Gastrocnemius medialis (tissue), 4 donors: ENCODE measurements at places on chromosomes 1 and 21. TPM values are rescaled to one million over a fixed set of nuclear protein-coding genes. Genes with fewer than 3 reads are reported as not detected.
A peak's percentile ranks its signal among the peaks of the same experiment; 100 is the strongest.

DNA sequence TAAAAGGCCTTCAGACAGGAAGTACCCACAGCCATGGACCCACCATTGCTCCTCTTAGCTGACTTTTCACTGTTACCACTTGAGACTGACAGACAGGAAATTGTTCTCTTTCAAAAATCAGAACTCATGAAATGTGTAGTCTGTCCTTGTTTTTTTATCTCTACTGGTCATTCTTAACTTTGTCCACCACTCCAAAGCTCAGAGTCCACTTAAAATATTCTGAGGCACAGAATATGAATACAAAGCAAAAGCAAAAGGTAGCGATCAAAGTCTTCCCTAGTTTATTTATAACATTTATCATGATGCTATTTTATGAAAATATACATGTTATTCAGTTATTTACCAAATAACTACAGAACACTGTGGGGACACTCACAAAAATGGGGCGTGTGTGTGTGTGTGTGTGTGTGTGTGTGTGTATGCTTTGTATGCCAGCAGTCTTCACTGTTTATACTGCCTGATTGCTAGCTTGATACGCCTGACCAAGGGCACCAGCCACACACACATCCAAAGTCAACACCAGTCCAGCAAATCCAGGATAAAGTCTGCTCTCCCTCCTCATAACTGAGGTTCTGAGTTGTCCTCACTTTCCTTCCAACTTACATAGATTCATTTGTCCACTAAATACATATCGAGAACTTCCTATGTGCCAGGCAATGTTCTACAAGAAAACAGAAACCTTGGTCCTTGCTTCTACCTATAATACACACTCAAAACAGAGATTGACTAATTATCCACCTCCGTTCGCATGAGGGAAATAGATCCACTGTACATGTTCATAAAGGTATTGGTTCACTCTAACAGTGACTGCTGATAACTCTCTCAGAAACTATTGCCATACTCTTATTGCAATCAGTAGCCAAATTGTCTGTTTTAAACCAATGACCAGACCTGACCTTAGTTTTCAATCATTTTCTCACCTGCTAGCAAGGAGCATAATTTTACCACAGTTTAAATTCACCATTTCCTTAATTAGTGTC lies 79.4 kb downstream of the ERICH3 start:
- no peak for DNase-seq

- no peak for DNase-seq
These were observed 122.6 kb upstream of the TNFSF4 start for GRCh38 chr1:173329726-173330125.

- no peak for DNase-seq
These were observed 39.0 kb upstream of the USH2A start for GRCh38 chr1:216462066-216462775.

- DNase-seq: no peak
These were observed 14.0 kb downstream of the C1orf94 start for GRCh38 chr1:34190692-34191091.

DNA sequence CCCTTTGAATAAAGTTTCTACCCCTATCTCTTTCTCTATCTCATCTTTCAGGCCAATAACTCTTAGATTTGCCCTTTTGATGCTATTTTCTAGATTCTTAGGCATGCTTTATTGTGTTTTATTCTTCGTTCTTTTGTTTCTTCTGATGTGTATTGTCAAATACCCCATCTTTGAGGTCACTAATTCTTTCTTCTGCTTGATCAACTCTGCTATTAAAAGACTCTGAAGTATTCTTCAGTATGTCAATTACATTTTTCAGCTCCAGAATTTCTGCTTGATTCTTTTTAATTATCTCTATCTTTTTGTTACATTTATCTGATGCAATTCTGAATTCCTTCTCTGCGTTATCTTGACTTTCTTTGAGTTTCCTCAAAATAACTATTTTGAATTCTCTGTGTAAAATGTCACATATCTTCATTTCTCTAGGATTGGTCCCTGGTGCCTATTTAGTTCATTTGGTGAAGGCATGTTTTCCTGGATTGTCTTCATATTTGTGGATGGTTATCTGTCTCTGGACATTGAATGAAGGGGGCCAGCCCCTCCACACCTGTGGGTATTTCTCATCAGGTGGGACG lies 11.2 kb upstream of the CYP2J2 start:
- DNase-seq: no peak

DNA sequence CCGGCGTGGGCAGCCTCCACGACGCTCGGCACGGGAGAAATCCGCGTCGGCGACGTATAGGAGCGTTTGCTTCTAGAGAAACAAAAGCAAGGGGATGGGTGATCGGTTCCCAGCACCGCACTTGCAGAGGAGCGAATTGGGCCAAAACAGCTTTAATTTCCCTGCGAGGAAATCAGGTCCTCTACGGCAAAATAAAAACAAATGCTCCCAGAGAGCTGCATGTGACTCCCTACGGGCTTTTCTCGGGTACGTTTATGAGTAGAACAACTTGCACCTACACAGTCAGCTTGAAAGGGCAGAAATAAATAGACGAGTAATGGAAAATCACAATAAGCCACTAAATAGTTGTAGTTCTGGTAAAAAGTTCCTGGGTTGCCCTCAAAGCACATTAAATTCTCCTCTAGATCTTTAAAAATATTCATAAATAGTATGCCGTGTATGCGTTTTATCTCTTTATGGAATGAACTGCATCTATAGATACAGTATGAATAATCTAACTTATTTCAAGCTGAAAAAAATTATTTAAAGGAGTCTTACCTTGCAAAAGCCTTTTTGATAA lies 1.2 kb downstream of the NHLH2 start:
- DNase-seq: no peak

- no peak for DNase-seq
These were observed 244.2 kb upstream of the HOOK1 start for GRCh38 chr1:59570524-59570923.

DNA sequence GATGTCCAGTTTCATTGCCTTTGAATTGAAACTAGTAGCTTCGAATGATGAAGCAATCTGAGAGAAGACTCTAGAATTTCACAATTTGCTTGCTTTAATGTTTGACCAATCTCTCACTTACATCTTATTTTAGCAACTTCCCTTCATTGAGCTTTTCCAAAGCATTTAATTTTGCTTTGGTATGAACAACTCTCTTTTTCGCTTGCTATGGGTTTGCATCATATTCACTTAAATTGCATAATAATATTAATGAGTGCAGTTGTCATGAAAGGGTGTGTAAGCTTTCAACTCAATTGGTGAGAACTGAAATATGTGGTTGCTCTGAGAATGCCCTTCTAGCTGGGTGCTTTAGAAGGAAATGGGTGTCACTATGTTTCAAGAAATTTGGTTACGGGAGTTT lies 309.2 kb downstream of the HLX start:
- no peak for DNase-seq

- DNase-seq: no peak
These were observed 31.7 kb upstream of the COG2 start for GRCh38 chr1:230610589-230610988.

DNA sequence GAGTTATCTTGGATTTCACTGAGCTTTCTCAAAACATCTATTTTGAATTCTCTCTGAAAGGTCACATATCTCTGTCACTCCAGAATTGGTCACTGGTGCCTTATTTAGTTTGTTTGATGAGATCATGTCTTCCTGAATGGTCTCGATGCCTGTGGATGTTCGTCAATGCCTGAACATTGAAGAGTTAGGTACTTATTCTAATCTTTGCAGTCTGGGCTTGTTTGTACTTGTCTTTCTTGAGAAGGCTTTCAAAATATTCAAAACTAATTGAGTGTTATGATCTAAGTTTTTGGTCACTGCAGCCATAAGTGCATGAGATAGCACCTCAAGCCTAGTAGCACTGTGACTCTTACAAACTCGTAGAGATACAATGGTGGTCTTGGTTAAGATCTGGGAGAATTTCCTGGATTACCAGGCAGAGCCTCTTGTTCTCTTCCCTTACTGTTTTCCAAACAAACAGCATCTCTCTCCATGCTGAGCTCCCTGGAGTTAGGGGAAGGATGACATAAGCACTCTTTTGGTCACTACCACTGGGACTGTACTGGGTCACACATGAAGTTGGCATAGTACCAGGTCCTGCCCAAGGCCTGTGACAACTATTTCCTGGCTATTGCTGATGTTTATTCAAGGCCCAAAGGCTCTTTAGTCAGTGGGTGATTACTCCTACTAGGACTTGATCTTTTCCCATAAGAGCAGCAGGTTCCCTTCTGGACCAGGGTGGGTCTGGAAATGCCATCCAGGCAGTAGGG lies 25.6 kb downstream of the SLC22A15 start:
- DNase-seq: no peak

DNA sequence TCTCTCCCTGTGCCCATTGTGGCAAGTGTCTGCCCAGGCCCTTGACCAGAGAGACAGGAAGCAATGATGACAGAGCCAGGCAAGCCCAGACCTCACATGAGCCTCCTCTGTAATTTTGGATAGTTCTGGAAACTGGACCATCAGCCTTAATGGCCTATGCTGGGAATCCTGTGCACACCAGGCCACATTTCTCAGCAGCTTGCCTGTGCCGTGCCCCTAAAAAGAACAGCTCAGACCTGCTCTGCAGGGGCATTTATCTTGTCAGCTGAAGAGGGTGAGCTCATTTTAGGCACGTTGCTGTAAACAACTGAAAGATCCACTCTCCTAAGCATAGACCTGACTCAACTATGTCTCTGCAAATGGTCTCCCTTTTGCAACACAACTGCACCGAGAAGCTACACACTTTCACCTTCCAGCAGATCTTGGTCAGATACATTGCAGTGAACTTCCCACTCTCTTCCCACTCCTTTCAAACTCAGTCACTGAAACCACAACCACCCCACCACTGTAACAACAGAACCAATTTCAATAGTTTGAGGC lies 53.5 kb upstream of the BACH1 start:
- no peak for DNase-seq

GRCh38 chr1:235646463-235646862 lies 3.1 kb downstream of the GNG4 start:
- no peak for DNase-seq

DNA sequence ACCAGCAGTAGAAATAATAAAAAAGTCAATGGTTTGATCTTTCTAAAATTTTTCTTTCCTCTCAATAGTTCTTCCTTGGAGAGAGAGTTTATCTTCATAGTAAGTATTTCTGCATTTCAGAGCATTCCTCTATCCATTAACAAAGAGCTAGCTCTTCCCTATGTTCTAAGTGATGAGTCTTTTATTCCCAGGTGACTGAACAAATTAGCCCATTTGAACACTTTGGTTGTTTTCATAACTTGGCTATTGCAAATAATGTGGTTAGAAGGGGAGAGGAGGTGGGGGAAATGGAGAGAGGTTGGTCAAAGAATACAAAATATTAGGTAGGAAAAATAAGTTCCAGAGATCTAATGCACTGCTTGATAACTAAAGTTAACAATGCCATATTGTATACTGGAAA lies 598.9 kb downstream of the KCNT2 start:
- no peak for DNase-seq

DNA sequence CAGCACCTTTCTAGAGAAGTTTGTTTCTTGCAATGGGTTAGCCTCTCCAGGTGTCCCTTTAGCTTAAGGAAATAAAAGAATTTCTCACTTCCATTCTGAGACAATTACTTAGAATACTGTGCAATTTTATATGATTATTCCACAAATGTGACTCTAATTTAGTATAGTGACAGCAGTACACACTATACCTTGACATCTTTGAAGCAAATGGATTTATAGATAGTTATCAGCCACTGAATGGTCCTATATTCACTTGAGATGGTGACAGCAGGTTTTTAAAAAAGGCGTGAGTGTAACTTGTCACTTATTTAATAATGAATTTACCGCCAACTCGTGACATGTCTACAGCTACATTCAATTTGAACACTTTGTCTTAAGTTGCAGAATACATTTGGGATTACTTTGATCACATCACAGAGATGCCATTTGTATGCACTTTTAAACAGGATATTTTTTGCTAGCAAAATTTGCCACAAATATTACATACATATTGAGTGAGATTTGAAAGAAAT lies 71.6 kb downstream of the USP25 start:
- no peak for DNase-seq

DNA sequence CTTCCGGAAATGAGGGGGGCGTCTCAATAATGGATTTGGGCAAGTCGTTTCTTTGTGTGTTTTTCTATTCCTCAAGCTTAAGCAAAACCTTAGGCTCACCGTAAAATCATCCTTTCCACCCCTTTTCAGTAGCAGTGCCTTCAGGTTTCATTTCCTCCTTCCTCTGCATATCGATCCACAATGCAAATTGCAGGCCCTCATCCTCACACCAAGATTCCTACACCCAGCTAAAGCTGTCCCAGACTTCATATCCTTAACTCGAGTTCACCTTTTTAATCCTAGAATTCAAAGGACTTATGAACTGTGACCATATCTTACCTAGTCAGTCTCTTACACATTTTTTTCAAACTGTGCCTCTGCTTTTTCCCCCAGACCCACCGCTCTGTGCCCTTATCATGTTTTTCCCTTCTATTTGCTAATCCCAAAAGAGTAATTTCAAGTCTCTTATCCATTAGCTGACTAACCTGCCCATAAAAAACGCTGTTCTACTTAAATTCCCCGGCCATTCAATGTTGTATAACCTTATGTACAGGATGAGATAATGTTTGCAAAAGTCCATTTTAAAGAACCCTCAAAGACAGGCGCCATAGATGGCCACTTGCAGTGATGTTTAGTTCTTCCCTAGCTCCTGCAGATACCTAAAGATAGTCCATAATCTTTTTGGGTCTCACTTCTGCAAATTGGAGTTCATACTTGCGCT lies 1.5 kb downstream of the AKIRIN1 start:
- DNase-seq: no peak

GRCh38 chr1:24266398-24266941 lies 52.7 kb upstream of the GRHL3 start:
- DNase-seq: peak; percentile 2

- no peak for DNase-seq
These were observed 19.7 kb downstream of the SDE2 start for GRCh38 chr1:225979421-225979820.

GRCh38 chr1:227058321-227058751 lies 118.2 kb downstream of the COQ8A start:
- DNase-seq: no peak

- DNase-seq: no peak
These were observed 44.9 kb downstream of the DOCK7 start for GRCh38 chr1:62643283-62643682.

DNA sequence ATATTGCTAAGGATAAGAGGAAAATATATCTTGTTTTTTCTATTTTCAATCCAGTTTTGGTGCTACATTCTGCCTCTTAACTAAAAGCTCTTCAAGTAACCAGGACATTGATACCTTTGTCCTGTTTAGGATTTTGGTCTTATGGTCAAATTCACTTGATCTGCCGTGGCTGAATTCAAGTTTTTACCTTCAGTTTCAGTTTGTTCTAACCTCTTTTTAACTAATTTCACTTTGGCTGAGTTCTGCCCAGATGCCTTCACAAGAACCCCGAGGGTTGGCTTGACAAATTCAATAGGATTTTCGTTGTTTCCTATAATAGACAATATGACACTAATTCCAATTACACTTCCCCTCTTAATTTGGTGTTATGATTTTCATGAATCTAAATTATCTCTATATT lies 84.5 kb upstream of the C1orf21 start:
- no peak for DNase-seq

The MYOC gene
- total RNA-seq: 11.1 TPM

The PALMD gene
- 69.0 TPM for total RNA-seq

The RAB7B gene
- not detected for total RNA-seq

The CRNN gene
- not detected for total RNA-seq

The RHD gene
- not detected for total RNA-seq

The ITGB2 gene
- 41.7 TPM for total RNA-seq

The SPRR2F gene
- not detected for total RNA-seq

The LIN28A gene
- not detected for total RNA-seq

The BSND gene
- total RNA-seq: not detected

The PBX1 gene
- total RNA-seq: 30.5 TPM

The CNR2 gene
- not detected for total RNA-seq

The APOBEC4 gene
- total RNA-seq: not detected

The UBXN10 gene
- 0.18 TPM for total RNA-seq

The MANEAL gene
- 3.1 TPM for total RNA-seq

The ALDH4A1 gene
- total RNA-seq: 22.8 TPM
